Fibroblast of the aortic adventitia (primary cell): ENCODE measurements at places on chromosomes 11 and 22. TPM values are rescaled to one million over a fixed set of nuclear protein-coding genes. Genes with fewer than 3 reads are reported as not detected.

PTDSS2 gene
- total RNA-seq: 28.7 and 51.6 TPM in 2 replicates

MYO7A gene
- 0.33 and 0.45 TPM in 2 replicates for total RNA-seq

TUT1 gene
- 4.5 and 9.4 TPM in 2 replicates for total RNA-seq

SLC22A8 gene
- not detected in 2 replicates for total RNA-seq

OR2AT4 gene
- total RNA-seq: under 0.01 TPM in 1 of 2 replicates, not detected in the other

LIPT2 gene
- 1.4 TPM in 1 of 2 replicates, not detected in the other for total RNA-seq

RASGRP2 gene
- total RNA-seq: 0.25 TPM in 1 of 2 replicates, not detected in the other

ZNF215 gene
- 1.2 and 3.5 TPM in 2 replicates for total RNA-seq

POGLUT3 gene
- 20.3 and 68.1 TPM in 2 replicates for total RNA-seq

TMEM191B gene
- 0.36 and 5.8 TPM in 2 replicates for total RNA-seq

PARVG gene
- total RNA-seq: not detected in 2 replicates

FREY1 gene
- total RNA-seq: 1.6 TPM in 1 of 2 replicates, not detected in the other

CD3E gene
- not detected in 2 replicates for total RNA-seq

GRAMD1B gene
- 3.1 and 11.0 TPM in 2 replicates for total RNA-seq

APOA4 gene
- not detected in 2 replicates for total RNA-seq
